ENCODE measurements at places on chromosomes 12 and 14. TPM values are rescaled to one million over a fixed set of nuclear protein-coding genes. Genes with fewer than 3 reads are reported as not detected.

Gene MDGA2
- total RNA-seq: 0.59 TPM

Gene SLC15A5
- total RNA-seq: not detected

Gene TAS2R31
- 10.9 TPM for total RNA-seq

Gene OSBPL8
- total RNA-seq: 97.7 TPM

Gene MMP14
- total RNA-seq: 655 TPM

Gene IGF1
- total RNA-seq: under 0.01 TPM

Gene TAS2R19
- 11.1 TPM for total RNA-seq

Gene FGF23
- not detected for total RNA-seq

Gene PA2G4
- 93.5 TPM for total RNA-seq

Gene SYNE3
- 15.2 TPM for total RNA-seq

Gene GPR137C
- total RNA-seq: 0.59 TPM

Gene PLEKHD1
- total RNA-seq: not detected

Gene GNPNAT1
- total RNA-seq: 21.4 TPM

Gene PPP1R36
- total RNA-seq: 1.8 TPM

Gene PTGER2
- total RNA-seq: 4.8 TPM

Gene KLRC3
- not detected for total RNA-seq

Gene ITGB7
- 0.42 TPM for total RNA-seq

Gene DPF3
- total RNA-seq: 5.2 TPM

Gene SPIC
- not detected for total RNA-seq

Gene NEK9
- total RNA-seq: 73.6 TPM

Gene FANCM
- total RNA-seq: 5.9 TPM

Gene SERPINA12
- not detected for total RNA-seq

Gene FAM222A
- 0.30 TPM for total RNA-seq

Gene PARP2
- total RNA-seq: 7.4 TPM

Gene RIN3
- 9.0 TPM for total RNA-seq

Gene FOXN4
- total RNA-seq: not detected

Gene FOXM1
- total RNA-seq: 1.2 TPM

Gene GPR84
- not detected for total RNA-seq

Gene MYBPC1
- not detected for total RNA-seq

Gene IRAK4
- 25.8 TPM for total RNA-seq

Gene RAD9B
- under 0.01 TPM for total RNA-seq

Gene CHPT1
- 38.1 TPM for total RNA-seq

Gene HOXC11
- total RNA-seq: 1.8 TPM

Gene NTF3
- 7.1 TPM for total RNA-seq

Gene RNASE11
- not detected for total RNA-seq

Gene RASSF3
- 32.2 TPM for total RNA-seq

Gene POLR3B
- total RNA-seq: 19.8 TPM

All from smooth muscle cell of the umbilical artery (primary cell).